ENCODE measurements at places on chromosomes 2 and 18.

DNA sequence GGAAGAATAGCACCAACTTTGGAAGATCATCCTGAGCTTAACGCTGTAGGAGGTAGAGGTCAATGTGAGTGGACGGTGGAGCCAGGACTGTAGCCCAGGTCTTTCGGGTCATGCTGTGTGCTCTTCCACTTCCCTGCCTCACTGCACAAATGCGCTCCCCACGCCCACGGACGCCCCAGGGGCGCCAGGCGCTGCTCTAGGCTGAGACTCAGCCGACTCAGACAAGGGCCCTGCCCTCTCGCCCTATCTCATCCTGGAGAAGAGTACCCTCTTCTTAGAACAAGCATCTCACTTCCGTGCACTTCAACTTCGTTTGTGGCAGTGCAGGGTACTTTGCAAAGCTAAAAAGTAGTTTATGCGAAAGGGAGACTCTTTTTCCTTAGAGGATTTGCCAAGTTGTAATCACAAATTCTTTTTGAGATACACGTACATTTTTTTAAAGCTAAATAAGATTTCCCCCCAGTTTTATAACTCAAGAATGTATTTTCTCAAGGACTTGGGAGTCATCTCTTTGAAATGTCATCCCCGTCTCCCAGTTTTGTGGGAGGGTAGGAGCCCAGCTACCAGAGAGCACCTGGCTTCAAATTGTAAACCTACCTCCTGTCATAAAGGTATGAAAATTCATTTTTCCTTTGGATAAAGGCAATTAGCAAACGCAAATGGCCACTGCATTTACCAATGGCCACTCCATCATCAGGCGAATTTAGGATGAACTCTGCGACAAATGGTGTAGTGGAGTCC, 1.2 kb upstream of the PRELID3A start:
- DNase-seq: no peak

GRCh38 chr18:55402731-55403405, 185.1 kb downstream of the TCF4 start:
- no peak for DNase-seq

DNA sequence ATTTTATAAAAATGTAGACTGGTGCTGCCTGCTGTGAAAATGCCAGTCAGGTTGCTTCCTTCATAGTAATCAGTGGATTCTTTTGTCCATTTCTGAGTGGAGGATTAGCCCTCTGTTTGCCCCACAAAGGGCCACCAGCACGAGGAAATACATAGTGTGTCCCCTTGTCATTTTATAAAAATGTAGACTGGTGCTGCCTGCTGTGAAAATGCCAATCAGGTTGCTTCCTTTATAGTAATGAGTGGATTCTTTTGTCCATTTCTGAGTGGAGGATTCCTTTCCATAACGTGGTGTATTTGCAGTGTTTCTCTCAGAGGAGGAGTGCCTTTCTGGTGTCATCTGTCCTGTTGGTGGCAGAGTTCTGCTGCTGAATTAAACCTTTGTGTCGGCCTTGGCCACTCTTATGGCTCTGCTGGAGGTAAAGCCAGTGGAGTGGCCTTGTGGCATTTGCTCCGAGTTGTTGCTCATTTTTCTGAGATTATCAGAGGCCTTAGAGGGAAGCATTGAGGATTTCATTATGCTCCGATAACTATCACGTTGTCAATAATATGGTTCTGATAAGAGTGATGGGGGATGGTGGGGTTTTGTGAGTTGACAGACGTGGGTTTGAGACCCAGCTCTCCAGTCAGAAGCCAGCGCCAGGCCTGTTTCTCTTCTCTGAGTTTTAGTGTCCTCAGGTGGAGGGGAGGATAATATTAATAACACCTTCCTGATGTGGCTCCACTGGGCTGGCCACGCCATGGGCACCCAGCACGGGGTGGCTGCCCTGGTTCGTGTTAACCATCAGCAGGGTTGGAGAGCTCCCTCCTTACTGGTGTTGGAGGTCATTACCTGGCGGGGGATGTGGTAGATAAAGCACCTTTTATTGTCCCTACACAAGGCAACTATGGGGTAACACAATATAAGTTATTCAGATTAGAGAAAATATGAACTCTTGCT, 96.6 kb downstream of the NEDD4L start:
- no peak for DNase-seq

- no peak for DNase-seq
Measured at GRCh38 chr18:44816050-44816449, 135.4 kb downstream of the SETBP1 start.

- DNase-seq: no peak
Measured at GRCh38 chr2:190649035-190649797, at the start of gene NAB1. Gene NAB1 (plus strand): TSS chr2:190649083. CDS start chr2:190659177, 10,094 bp downstream.

- DNase-seq: no peak
Measured at GRCh38 chr18:24766376-24766775, 305.9 kb downstream of the HRH4 start.

DNA sequence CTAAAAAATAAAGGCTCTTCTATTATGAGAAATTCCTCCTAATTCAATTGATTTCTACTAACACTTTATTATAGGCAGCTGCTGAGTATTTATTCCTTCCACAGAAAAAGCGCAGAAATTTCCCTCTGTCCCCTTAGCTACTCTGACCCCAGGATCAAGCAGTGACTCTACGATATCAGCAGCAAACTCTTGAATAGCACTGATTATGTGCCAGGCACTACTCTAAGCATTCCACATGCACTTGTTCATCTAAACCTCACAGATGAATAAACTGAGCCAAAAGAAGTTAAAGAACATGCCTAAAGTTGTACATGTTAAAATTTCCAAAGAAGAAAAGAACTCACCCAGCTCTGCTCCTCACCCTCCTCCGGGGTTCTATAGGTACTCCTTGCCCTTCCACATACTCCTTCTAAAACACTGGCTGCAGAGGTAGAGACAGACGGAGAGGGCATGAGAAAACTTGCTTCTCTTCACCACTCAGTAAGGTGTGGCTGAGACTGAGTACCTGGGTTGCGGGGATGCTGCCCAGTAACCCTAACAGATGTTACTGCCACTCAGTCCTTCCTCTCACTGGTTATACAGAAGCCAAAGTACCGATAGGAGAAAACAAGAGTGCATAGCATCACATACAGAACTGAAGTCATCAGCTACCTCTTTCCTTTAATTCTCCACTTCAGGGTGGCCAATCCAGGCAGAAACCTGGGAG, 9.9 kb downstream of the C1D start:
- DNase-seq: no peak

GRCh38 chr18:74183130-74183529, 34.8 kb downstream of the TIMM21 start:
- DNase-seq: no peak

DNA sequence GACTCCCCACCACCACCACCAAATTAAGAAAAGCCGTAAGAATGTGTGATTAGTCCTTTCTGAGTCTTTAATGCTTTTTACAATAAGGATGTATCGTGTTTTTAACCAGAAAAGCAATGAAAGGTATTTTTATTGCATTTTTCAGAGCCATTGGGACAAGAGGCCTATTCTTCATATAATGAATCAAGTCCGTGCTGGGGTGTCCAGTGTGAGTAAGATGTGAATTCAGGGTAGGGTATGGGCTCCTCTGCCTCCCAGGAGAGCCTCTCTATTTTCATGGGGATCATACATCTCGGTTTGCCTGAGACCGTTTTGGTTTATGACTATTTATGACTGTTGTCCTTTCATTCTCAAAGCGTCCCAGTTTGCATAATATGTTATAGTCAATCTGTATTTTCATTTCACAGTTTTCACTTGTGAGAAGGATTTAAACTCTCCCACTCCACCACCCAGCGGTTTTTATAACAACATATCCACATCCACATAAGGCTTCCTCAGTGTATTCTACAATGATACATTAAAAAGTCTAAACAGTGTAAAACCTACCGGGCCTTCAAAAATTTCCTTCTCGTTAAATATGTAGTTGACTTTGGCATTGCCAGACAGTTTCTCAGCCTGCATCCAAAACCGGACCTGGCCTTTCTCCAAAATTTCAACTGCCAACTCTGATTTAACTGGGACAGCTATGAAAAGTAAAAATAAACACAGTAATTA, 80.8 kb upstream of the LPIN2 start:
- DNase-seq: no peak
